EL (cell line): ENCODE measurements at places on chromosomes 2 and 18.

- no peak for DNase-seq
Observed at GRCh38 chr2:223841436-223842190, 4.2 kb upstream of the AP1S3 start.

- DNase-seq: no peak
Observed at GRCh38 chr2:144975881-144976280, 456.0 kb upstream of the ZEB2 start.

DNA sequence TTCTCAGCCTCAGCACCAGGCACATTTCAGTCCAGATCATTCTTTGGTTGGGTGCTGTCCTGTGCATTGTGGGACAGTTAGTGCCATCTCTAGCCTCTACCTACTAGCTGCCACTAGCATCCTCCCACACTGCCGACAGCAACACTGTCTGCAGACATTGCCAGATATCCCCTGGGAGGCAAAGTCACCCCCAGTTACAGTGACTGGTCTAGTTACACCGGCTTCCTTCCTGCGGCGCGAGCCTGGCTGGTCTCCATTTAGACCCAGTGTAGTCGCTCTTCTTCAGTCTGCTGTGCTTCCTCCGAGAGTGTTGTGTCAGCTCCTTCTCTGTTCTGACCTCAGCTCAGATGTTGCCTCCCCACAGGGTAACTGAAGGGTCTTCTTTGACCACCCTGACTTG lies 283.1 kb downstream of the PHLPP1 start:
- DNase-seq: no peak

- DNase-seq: no peak
Observed at GRCh38 chr2:134336921-134337320, 83.0 kb downstream of the MGAT5 start.

- DNase-seq: no peak
Observed at GRCh38 chr2:123908522-123908921, 116.6 kb upstream of the CNTNAP5 start.

- DNase-seq: no peak
Observed at GRCh38 chr2:219619235-219619634, 8.2 kb upstream of the SLC4A3 start.

DNA sequence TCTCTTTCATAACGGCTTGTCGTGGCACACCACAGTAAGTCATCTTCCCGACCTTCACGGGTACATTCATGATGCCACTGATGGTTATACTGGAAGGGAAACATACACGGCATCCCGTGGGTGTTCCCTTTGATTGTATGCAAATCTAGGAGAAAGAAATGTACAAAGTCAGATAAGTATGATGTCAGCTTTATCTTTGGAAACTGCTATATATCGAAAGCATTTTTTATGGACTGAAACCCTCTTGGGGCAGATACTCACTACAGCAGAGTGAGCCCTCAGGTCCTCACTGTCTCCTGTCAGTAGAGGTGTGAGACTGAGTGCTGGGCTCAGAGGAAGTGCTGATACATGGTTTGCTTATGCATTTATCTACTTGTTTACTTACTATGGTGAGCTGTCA lies 20.4 kb downstream of the PLA2R1 start:
- DNase-seq: no peak

- DNase-seq: no peak
Observed at GRCh38 chr2:227367427-227367795, 11.7 kb downstream of the TM4SF20 start.

GRCh38 chr2:157269922-157270321 lies 12.4 kb downstream of the GALNT5 start:
- DNase-seq: no peak

GRCh38 chr2:134217924-134218323 lies 35.9 kb upstream of the MGAT5 start:
- DNase-seq: peak; percentile 5

- no peak for DNase-seq
Observed at GRCh38 chr2:233273120-233273519, 21.6 kb downstream of the ATG16L1 start.

DNA sequence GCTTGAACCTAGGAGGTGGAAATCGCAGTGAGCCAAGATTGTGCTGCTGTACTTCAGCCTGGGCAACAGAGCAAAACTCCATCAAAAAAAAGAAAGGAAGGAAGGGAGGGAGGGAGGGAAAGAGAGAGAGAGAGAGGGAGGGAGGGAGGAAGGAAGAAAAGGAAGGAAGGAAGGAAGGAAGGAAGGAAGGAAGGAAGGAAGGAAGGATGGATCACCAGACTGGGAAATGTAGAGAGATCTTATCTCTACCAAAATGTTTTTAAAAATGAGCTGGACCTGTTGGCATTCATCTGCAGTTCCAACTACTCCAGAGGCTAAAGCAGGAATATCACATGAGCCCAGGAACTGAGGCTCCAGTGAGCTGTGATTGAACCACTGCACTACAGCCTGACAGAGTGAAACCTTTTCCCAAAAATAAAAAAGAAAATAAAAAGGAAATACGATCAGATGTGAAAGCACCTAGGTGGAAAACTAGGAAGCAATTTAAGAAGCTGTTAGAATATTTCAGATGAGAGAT lies 239.4 kb downstream of the CDH7 start:
- no peak for DNase-seq

DNA sequence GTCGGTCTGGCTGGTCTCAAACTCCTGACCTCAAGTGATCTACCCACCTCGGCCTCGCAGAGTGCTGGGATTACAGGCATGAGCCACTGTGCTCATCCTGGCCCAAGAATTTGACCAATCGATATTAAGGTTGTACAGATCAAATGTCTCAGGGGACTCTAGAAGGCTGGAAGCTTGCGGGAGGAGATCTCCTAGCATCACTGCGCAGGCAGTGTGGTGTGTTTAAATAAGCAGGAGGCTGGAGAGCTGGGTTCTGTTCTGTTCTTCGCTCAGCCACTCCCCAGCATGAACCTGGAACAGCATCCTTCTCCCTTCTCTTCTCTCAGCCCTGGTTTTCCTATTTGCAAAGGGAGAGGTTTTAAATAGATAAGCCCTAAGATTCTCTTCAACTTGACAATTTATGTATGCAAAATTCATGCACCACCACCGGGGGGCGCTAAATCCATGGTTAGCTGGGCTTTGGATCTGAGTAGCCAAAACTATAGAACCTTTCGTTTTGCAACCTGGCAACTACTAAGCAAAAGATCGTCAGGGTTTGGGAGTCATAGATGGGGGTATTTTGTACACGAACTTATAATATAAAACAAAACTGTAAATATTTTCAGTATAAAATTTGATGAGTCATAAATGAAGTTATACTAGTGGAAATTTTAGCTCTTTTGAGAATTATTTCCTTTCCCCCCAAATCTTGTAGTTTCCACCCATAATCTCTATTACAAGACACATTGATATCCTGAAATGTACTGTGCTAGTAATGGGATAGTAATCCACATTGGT lies 60.6 kb downstream of the SLC16A14 start:
- peak; percentile 68 for DNase-seq

DNA sequence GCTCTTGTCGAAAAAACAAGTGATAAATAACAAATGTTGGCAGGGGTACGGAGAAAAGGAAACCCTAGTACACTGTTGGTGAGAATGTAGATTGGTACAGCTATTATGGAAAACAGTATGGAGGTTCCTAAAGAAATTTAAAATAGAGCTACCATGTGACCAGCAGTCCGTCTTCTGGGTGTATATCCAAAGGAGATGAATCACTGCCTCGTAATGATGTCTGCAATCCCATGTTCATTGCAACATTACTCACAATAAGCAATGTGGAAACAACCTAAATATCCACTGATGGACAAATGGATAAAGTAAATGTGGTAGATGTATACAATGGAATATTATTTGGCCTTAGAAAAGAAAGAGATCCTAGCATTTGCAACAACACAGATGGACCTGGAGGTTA lies 50.6 kb downstream of the SLC16A14 start:
- peak; percentile 64 for DNase-seq

DNA sequence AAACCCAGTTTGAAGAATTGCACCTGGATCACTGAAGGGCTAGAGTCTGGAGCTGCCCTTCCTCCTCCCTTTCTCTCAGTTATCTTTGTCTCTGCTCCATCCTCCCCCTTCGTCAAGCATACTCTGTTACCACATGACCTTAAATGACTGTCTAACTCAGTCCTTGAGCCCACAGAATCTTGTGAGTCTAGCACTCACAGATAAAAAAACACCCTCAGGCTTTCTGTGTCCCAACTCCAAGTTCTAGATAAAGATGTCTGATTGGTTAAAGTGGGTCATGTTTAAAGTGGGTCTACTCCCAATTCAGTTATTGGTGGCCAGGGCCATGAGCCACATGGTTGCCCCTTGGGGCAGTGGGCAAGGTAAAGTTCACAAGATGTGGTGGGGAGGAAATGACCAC lies 53.5 kb upstream of the CYP1B1 start:
- no peak for DNase-seq

- DNase-seq: no peak
Observed at GRCh38 chr2:238956676-238957075, 108.8 kb downstream of the TWIST2 start.

DNA sequence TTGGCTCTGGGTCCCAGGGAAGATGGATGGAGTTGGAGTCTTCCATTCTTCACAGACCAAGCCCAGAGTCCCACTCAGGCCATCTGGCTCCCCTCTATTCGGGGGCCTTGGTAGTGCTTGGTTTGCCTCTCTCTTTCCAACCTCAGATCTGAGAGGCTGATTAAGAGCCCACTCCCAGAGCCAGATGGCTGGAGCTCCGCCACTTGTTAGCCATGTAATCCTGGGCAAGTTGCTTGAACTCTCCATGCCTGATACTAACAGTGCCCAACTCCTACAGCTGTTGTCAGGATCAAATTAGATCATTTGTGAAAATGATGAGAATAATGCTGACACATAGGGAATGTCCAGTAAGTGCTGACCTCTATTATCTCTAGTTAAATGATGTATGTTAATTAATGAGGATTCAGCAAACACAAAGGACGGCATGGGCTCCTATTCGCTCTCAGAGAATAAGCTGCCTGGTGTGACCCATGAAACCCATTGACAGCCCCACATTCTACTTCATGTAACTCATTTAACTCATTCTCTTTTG lies 46.6 kb upstream of the SLC14A1 start:
- no peak for DNase-seq

GRCh38 chr18:46332286-46332801 lies 228.2 kb downstream of the HAUS1 start:
- DNase-seq: no peak

GRCh38 chr2:44526352-44526751 lies 164.6 kb downstream of the CAMKMT start:
- DNase-seq: no peak

- DNase-seq: peak; percentile 10
Observed at GRCh38 chr2:111678651-111679050, 205.3 kb downstream of the ANAPC1 start.

- DNase-seq: no peak
Observed at GRCh38 chr2:60334610-60335009, 218.8 kb downstream of the BCL11A start.

DNA sequence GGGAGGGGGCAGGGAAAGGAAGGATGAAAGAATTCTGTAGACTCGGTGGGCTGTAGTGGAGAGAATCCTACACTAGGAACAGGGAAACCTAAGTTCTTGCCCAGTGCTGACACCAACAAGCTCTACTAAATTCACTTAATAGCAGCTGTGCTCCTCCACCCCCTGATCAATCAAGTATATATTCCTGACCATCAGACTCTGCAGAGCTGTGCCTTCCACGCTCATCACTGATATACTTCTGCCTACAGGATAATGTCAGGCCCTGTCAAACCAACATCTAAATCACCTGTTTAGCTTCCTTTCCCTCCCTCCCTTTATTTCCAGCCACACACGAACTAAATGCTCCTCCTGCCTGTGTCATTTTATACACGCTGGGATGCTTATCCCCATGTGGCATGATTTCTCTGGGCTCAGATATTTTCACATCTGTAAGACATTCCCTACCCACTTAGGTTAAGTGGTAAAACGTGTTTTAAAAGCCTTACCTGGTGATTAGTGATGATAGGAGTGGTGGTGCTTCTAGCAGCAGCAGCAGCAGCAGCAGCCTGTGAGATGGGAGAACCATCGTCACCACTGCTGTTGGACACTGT lies 301.9 kb downstream of the LRRTM1 start:
- DNase-seq: no peak

DNA sequence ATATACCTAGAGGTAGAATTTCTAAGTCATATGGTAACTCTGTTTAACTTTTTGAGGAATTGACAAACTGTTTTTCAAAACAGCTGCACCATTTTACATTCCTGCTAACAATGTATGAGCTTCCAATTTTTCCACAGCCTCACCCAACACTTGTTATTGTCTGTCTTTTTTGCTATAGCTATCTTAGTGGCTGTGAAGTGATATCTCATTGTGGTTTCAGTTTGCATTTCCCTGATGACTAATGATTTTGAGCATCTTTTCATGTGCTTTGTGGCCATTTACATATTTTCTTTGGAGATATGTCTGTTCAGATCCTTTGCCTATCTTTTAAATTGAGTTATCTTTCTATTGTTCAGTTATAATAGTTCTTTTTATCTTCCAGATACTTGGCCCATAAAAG lies 273.8 kb downstream of the AGPS start:
- DNase-seq: peak; percentile 40

GRCh38 chr18:23740105-23740830 lies 51.0 kb downstream of the LAMA3 start:
- peak; percentile 61 for DNase-seq

GRCh38 chr2:68253219-68254068 lies 1.1 kb upstream of the PPP3R1 start:
- DNase-seq: peak; percentile 28

- peak; percentile 64 for DNase-seq
Observed at GRCh38 chr2:144358979-144359541, 160.9 kb downstream of the ZEB2 start.

GRCh38 chr2:54945391-54946219 lies 104.6 kb downstream of the RTN4 start:
- peak; percentile 81 for DNase-seq

- no peak for DNase-seq
Observed at GRCh38 chr2:232817756-232818155, 41.4 kb upstream of the KCNJ13 start.

- DNase-seq: peak; percentile 24
Observed at GRCh38 chr2:68237976-68238580, 14.3 kb downstream of the PPP3R1 start.

DNA sequence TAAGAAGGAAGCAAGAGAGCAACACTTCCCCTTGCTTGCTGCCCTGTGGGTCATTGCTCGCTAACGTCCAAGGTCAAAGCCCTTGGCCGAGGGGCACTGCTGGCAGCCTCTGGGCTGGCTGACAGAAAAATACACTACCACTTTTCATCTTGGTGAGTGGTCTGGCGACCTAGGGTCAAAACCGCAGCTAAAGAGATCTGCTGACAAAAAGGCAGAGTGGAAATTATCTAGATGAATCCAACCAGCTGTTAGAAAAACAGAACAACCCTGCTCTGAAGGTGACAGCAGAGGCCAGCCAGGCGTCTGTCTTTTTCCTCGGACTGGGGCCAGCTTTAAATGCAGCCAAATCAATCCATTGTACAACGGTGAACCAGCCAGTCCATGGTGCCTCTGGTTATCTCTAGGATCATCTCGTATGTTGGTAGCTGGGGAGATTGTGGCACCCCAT lies 92.6 kb downstream of the CD8B2 start:
- no peak for DNase-seq

- DNase-seq: peak; percentile 15
Observed at GRCh38 chr18:44742718-44743311, 62.1 kb downstream of the SETBP1 start.
